SK-N-DZ (cell line): ENCODE measurements at places on chromosomes 13 and 19.

DNA sequence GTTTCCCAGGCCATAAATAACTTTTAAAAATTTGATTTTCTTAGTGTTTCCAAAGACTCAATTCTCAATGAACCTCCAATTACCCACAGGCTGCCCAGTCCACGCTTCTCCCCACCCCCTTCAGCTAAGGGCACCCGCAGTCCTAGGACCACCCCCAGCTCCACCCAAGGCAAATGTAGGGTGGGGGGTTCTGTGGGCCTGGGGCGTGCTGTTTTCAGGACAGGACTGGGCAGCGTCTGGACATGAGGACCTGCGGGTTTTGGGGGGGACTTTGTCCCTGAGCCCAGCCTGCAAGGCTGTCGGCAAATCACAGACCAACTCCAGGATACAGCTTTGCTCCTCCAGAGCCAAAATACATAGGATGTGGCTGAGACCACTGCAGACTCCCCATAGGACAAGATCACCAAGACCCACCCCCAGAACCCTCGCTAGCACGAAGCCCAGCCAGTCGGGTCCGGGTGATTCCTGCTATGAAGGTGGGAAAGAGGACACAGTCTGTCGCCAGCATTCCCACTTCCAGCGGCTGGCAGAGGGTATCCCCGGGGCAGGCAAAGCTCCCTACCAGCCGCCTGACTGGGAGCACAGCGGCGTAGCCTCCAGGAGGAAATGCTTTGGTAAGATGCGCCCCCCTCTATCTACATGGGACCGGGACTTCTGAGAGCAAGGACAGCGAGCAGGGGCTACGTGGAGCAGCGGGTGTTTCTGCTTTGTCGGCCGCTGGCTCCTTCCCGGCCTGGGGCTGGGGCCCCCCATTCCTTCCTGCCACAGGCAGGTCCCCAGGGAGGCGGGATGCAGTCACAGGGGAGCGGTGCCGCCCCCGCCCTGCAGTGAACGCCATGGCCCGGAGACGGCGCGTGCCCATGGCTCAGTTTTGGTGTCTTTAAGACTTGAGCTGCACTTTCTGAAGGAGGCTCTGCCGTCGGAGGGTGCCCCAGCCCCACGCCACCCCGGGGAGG lies 1.6 kb upstream of the TIMM13 start:
- no peak for DNase-seq

DNA sequence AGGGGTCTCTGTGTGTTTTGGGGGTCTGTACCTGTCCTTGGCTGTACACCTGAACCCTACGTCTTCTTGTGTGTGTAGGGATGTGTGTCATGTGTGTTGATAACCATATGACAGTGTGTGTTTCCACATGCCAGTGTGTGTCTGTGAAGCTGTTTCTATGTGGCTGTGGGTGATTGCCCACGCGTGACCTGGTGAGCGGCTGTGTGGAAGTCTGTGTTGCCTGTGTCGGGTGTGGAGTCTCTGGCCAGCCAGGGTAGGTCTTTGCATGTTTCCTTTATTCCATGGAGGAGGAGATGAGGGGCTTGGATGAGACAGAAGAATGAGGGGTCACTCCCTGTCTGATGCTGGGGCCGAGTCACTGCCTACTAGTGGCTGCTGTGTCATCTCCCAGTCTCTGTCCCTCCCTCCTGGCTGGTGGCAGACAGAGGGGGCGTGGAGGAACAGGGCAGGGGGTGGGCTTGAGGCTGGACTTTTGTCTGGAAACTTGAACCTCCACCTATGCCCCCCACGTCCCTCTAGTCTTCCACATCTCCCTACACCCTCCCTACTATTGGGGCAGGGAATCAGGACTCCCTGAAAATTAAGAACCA lies 2.8 kb upstream of the FOSB start:
- no peak for DNase-seq

- no peak for DNase-seq
Observed at GRCh38 chr13:54387625-54388024, 1359.0 kb downstream of the OLFM4 start.

DNA sequence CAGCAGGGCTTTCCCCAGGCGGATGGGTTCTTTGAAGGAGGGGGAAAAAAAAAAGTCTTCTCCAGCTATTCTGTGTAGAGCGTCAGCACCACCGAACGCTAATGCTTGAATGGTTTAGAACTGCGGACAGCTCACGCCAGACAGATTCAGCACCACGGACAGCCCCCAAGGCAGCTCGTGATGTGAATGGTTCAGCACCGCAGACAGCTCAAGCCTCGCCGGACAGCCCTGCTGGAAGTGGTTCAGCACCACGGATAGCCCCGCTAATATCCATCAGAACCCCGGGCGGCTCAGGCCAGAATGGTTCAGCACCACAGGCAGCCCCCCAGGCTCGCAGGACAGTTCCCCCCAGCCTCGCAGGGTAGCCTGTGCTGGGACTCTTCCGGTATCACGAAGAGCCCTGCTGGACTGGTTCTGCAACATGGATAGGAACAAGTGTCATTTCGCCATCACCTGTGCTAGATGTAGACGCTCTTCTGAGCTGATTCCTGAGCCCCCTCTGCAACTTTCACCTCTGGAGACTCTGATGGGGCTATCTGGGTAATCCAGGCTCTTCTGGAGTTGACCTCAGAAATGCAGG lies 4.9 kb upstream of the SMIM17 start:
- peak; percentile 34 for DNase-seq

DNA sequence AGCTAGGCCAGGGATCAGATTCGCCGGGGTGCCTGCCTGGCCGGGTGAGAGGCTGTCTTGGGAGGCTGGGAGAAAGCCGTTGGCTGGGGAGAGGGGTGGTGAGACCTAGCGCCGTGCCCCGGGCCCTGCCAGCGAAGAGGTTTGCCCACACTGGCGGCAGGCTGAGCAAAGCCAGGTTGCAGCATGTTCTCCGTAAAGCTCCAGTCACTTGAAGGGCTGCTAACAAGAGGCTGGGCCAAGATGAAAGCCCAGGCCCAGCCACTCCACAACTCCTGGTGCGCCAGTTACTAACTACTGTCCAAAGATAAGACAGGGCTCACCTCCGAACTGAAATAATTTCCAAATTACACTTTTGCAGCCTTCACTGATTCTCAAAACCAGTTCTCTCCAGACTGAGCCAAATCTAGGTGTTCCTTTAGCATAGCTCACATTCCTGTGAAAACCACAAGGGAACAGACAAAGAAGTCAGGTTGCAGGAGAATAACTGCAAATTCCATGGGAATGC lies 16.3 kb downstream of the ELAVL1 start:
- no peak for DNase-seq

DNA sequence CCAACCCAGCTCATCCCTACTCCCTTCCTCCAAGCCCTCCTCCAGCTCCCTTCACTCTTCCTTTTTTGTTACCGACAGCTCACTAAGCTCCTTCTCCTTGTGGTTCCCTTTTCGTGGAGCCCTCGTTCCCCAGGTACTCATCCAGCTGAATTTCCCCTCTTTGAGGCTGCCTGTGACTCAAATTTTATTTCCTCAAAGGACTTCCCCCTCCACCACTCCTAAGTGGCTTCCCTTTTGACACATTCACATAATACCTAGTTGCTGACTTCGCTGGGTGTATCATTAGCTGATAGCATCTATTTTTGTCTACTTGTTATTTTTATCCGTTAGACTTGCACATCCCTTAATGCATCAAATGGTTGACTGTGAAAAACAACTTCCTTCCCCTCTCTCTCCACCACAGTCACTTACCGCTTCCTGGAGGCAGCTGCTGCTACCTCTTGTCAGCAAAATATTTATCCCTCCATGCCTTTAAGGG lies 14.5 kb downstream of the FFAR2 start:
- no peak for DNase-seq

DNA sequence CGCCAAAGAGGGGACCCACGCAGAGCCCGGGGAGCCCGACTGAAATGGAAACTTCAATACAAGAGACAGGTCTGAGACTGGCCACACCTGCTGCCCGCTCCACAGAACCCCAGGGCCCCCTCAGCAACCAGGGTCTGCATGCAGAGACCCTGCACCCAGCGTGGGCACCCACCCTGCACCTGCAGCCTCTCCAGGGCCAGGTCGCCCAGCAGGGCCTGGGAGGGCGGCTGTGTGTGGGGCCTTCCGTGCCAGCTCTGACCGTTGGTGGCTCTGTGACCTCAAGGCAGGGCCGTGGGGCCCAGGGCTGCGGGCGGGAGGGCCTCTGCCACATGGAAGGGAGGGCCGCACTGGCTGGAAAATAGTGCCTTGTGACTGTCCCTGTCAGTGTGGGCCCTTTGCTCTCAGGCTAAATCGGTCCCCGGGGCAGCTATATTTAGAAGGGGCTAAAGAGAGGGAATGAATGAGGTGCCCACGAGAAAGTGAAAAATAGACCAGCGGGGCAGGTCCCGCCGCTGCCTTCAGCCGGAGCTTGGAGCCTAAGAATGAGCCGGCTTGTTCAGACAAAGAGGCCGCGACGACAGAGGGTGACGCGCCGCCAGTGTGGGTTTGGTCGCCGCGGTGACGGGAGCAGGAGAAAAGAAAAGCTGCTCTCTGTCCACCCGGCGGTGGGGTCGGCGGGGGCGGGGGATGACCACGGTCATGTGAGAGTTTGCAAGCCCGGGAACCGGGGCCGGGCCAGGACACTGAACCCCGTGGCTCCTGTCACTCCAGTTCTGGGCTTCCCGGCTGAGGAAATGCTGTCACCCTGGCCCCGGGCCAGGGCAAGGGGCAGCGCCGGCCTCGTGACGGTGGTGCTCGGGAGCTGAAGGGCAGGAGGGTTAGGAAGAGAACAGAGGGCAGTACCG lies 70.5 kb downstream of the GADD45B start:
- no peak for DNase-seq

DNA sequence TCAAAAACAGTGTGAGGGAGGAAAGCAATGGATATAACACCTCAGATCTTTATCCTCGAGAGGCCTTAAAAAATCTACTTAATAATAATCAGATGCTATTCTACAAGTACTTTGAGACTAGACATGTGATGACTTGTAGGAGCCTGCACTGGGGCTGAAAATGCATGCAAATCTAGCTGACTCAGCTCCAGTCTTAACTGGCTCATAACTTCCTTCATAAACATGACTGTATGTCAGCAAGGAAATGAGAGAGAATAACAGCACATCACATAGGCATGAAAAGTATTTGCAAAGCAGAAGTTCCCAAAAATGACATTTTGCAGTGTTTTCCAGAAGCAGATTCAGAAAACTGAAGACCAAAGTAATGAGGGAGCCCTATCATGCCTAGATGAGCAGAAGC lies 38.1 kb downstream of the PSG5 start:
- no peak for DNase-seq

DNA sequence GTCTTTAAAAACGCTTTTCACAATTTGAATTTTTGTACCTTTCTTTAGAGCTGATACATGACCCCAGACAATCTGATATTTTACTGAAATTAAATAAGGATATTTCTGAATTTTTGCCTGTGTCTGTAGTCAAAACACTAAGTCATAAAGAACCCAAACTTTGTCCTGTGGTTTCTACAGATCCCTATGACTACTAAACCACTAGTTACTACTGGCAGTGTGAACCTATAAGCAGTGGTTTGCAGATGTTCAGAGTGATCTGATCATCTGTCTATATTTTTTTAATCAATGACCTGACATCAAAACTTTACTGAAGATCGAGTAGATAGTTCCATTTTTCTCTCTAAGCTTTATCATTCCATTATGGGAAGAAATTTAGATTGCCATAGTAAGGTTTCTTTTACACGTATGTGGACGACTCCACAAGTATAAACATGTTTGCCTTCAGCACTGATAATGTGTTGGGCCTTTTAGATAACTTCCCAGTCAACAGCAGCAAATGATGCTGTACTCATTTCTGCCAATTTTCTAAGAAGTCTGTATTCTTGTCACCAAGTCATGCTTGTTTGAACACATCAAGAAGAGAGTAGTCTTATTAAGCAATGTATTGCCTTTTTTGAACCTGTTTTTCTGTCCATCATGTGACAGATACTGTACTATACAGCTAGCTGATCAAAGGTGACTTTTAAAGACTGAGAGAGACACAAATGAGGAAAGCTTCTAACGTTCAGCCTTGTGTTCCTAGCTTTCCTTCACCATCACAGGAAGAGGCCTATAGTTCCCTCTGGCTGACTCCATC lies 21.8 kb downstream of the POLR1D start:
- no peak for DNase-seq

DNA sequence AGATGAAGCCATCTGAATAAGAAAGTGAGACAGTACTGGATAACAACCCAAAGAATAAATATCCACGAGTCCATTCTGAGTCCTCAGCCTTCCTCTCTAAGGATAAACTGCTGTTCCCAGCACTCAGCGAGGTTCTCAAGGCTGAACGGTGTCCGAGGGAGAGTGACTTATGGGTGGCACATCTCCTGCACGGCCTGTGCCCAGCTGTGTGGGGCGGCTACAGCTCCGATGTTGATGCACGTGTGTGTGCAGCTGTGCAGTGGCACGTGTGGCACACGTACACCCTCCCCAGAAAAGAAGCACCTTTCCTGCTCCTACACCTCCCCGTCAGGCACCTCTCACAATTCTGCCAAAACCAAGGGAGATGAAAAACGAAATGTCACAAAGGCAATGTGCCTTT lies 45.0 kb downstream of the RAB20 start:
- no peak for DNase-seq

- no peak for DNase-seq
Observed at GRCh38 chr13:60355056-60355455, 42.0 kb upstream of the TDRD3 start.

DNA sequence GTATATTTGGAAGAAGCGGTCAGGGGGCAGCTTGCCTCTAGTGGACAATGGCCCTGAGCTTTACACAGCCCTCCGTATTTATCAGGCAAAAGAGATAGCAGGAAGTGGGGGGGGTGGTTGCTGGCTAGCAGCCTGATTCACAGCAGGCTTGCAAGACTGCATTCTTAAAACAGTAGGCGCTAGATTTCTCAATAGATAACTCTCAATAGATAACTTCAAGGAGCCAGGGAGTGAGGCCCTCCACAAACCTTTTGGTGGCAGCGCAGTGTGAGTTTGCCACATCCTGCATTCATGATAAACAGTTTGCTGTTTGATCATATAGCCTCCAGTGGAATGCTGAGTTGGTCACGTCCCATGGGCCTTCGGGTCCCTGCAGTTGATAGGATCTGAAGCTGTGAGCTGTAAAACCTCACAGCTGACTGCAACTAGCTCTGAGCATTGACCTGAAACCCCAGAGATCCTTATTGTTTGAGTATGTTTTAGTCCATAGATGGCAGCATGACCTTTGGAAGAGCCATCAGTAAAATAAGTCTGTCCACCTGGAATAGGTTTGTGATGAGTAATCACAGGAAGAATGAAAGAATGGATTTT lies 12.2 kb downstream of the FPR3 start:
- DNase-seq = no peak

DNA sequence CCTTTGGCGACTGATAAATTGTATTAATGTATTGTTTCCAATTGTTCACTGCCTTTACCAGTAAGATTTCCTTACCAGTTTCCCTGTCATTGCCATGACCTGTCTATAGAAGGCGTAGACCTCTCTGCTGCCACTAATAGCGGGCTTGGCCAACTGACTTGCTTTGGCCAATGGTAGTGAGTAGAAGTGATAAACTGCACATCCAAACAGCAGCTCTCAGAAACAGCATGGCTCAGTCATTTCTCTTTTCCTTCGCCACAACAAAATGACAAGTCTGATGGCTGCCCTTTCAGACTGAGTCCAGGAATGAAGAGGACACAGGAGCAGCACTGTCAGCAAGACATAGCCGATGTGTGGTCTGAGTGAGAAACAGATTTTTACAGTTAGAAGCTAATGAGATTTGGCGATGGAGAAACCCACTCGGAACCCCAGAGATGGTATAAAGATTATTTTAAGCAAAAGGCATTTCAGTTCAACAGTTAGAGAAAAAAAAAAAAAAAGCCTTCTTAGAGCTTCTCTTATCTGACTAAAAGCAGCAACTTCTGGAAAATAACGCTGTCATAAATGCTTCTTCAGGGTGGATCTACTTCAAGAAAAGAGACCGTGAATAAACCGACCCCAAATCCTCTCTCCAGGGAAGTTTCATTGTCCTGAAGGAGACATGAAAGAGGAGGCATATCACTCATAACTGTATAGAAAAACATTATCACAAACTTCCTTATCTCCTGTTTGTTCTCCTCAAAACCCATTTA lies 42.0 kb upstream of the TM9SF2 start:
- DNase-seq = no peak
